GM23248 (cell line): ENCODE measurements at places on chromosomes 1 and 21.

DNA sequence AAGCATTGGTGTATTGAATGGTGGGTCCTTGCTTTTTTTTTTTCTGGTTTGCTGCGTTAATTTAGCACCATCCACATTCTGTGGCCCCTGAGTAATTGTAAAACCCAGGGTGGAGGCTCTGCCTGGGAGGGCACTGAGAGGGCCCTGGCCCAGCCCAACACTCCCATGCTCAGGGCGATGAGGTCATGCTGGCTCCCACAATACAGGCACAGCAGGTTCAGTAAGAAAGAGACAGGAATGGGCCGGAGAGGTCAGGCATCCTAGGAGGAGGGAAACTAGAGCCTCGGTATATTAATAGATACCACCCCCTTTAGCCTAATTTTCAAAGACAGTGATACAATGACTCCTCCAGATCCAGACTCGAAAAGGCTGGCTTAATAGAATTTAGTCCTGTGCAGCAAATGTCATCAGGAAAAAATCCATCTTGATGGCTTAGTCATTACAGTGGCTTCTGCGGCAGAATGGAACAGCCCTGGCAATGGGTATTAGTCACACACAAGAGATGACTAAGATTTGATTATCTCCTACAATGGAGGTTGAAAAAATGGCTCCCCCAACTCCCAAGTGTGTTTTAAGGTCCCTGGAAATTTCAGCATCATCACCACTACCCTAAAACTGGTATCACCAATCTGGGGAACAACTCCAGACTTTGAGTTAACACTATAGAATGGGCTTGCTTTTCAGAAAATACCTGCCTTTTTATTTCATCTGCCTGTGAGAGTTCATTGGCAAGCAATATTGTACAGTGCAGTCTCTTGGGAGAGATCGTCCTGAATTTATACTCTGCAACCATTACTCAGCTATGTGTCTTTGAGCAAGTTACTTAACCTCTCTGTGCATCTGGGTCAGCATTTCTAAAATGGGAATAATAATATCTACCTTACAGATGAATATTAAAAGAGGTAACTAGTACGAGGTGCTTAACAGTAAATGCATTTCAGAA is 43.9 kb upstream of the LYST start:
- H3K4me3 ChIP-seq, result peak overlapping the region; percentile 26
- H3K27ac ChIP-seq, result peak overlapping the region; percentile 85
- DNase-seq, result peak; percentile 98
- no peaks in the 10 kb centered on the region for H3K36me3 ChIP-seq

DNA sequence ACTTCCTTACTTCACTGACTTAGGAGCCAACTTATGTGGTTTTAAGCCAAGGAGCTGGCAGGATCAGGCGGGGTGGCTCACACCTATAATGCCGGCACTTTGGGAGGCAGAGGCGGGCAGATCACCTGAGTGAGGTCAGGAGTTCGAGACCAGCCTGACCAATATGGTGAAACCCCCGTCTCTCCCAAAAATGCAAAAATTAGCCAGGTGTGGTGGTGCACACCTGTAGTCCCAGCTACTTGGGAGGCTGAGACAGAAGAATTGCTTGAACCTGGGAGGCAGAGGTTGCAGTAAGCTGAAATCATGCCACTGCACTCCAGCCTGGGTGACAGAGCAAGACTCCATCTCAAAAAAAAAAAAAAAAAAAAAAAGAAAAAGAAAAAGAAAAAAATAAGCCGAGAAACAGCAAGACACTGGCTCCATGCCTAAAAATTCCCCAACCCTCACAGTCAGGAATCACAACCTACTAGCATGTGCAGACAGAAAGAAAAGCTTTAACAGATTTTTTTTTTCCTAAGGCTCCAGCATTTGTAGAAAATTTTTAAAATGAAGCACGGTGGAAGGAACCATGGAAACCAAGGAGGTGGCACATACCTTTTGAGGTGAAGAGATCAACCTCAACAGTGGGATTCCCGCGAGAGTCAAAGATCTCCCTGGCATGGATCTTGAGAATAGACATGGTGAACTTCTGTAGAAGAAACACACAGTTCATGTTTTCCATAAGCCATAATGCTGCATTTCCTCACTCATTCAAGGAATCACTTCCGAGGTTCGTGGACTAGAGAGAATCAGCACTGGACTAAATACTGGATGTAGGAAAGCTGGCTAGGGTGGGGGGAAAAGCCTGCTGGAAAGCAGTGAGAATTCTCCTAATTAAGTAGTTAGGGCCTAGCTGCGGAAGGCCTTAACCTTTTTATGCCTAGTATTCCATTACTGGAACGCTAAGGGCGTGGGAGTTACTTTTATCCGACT is 4.0 kb downstream of the ENO1 start:
- peak overlapping the region; percentile 85 for H3K4me3 ChIP-seq
- H3K4me1 ChIP-seq, result peaks cover 70% of the 10 kb centered on the region
- DNase-seq, result peak; percentile 52
- H3K27me3 ChIP-seq, result no peaks in the 10 kb centered on the region

DNA sequence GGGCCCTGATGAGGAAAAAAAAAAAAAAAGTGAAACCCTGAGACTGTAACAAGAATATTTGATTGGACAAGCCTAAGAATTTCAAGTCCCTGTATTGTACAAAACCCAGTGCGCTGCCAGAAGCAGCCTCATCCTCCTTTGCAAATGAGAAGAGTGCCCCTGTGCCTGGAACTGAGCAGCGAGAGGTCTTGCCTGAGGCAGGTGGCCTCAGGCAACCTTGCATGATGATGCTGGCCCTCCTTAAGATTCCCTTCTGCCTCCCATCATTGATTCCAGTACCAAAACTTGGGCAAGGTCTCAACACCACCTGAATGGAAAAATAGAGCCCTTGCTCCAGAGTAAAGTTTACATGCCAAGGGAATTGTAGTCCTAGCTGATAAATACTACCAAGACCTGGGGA is 129.6 kb upstream of the RAB4A start:
- no peak overlapping the region for H3K27ac ChIP-seq
- H3K36me3 ChIP-seq, result no peaks in the 10 kb centered on the region
- DNase-seq, result no peak
- H3K4me1 ChIP-seq, result no peaks in the 10 kb centered on the region

DNA sequence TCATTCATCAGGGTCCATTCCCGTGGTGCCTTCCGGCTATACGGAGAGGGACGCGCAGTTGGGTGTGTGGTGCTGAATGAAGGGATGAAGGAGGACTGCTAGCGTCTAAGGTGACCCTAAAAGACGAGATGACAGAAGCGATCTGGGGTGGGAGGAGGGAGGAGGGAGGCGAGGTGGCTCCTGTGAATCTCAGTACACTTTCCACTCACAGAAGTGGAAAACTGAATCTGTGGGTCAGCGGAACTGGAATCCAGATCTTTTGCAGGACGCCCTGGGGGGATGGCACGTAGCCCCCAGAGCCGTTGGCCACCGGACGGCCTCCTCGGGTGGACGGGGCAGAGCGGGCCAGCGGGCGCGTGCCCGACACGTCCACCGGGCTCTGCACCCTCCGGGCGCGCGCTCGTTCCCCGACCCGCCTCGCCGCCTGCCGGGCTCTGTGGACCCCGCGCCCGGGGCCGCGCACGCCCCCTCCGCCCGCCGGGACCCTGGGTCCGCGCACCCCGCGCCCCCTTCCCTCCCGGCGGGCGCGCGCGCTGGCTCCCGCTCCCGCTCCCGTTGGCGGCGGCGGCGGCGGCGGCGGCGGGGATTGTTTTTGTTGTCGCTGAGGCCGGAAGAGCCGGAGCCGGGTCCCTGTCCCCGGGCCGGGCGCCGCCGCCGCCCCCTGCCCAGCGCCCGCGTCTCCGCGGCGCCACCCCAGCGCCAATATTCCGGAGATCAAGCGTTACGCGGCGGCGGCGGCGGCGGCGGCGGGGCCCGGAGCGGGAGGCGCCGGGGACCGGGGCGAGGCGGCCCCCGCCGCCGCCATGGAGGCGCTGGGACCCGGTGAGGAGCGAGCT is at the start of gene AGO4:
TSS of gene AGO4 (plus strand) at position 403 of the 836 bp plus-strand sequence. CDS start at position 804, 401 bp downstream.
- H3K36me3 ChIP-seq, result no peaks in the 10 kb centered on the region
- DNase-seq, result peak; percentile 79
- H3K27ac ChIP-seq, result peak within 1 kb of the TSS; percentile 58
- no peaks in the 10 kb centered on the region for H3K27me3 ChIP-seq
- H3K4me1 ChIP-seq, result peaks cover 16% of the 10 kb centered on the region

GRCh38 chr1:22420455-22421053 is 31.1 kb upstream of the ZBTB40 start:
- H3K4me1 ChIP-seq, result peaks cover 12% of the 10 kb centered on the region
- no peaks in the 10 kb centered on the region for H3K36me3 ChIP-seq
- H3K27ac ChIP-seq, result no peak overlapping the region

- H3K27ac ChIP-seq, result no peak overlapping the region
- H3K36me3 ChIP-seq, result no peaks in the 10 kb centered on the region
- DNase-seq, result peak; percentile 6
- H3K4me1 ChIP-seq, result no peaks in the 10 kb centered on the region
Measured at GRCh38 chr21:27464648-27465047, 497.8 kb upstream of the ADAMTS5 start.

GRCh38 chr1:161953256-161953920 is 70.3 kb downstream of the OLFML2B start:
- no peak for DNase-seq
- no peaks in the 10 kb centered on the region for H3K36me3 ChIP-seq
- H3K4me1 ChIP-seq, result peaks cover 47% of the 10 kb centered on the region
- H3K27ac ChIP-seq, result no peak overlapping the region

DNA sequence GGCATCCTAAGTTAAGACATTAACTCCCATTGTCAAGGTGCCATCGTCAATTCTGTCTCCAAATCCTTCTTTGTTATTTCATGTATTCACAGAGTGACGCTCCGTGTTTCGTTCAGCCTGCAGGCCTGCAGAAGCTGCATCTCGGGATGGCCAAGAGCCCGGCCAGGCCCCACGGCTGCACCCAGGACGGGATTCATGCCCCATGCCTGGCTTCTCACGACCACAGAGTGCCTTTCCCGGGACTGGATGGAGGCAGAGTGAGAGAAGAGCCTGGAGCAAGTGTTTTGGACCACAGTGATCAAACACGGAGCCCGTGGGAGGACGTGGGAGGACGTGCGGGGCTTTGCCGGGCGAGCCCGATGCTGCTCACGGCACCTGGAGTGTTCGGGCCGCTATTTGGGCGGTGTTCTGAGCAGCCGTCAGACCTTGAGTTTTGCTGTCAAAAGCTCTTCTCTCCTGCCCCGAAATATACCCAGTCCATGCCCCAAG is 56.8 kb downstream of the COL6A1 start:
- peak overlapping the region; percentile 85 for H3K27ac ChIP-seq
- H3K4me3 ChIP-seq, result no peak overlapping the region
- no peaks in the 10 kb centered on the region for H3K36me3 ChIP-seq
- no peaks in the 10 kb centered on the region for H3K27me3 ChIP-seq
- H3K4me1 ChIP-seq, result peaks cover 25% of the 10 kb centered on the region
- no peak for DNase-seq

DNA sequence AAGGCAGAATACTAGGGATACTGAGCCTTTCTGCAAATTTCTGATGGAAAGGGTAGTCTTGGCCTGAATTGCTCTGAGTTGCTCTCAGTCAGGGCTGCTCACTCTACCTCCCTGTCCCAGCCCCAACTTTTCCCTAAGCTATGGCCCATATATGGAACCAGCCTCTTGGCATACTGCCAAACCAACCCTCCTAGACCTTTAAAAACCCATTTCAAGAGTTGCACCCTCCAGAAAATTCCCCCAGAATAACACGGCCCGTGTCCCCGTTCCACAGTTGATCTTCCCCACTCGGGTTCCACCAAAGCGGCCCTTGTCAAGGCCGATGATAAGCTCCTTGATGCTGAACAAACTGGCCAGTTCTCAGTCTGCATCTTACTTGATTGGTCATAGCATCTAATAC is 25.4 kb downstream of the SYT6 start:
- H3K27me3 ChIP-seq, result peaks cover 8% of the 10 kb centered on the region; the same call in 1 of the 2 replicates
- no peak overlapping the region for H3K4me3 ChIP-seq
- no peaks in the 10 kb centered on the region for H3K36me3 ChIP-seq
- no peaks in the 10 kb centered on the region for H3K4me1 ChIP-seq

- H3K27ac ChIP-seq, result no peak overlapping the region
- DNase-seq, result no peak
- no peaks in the 10 kb centered on the region for H3K4me1 ChIP-seq
- H3K27me3 ChIP-seq, result peaks cover 5% of the 10 kb centered on the region; the same call in 1 of the 2 replicates
- H3K36me3 ChIP-seq, result no peaks in the 10 kb centered on the region
Measured at GRCh38 chr1:212938846-212939245, 11.5 kb upstream of the VASH2 start.
